ENCODE measurements at places on chromosomes 7 and 10.

DNA sequence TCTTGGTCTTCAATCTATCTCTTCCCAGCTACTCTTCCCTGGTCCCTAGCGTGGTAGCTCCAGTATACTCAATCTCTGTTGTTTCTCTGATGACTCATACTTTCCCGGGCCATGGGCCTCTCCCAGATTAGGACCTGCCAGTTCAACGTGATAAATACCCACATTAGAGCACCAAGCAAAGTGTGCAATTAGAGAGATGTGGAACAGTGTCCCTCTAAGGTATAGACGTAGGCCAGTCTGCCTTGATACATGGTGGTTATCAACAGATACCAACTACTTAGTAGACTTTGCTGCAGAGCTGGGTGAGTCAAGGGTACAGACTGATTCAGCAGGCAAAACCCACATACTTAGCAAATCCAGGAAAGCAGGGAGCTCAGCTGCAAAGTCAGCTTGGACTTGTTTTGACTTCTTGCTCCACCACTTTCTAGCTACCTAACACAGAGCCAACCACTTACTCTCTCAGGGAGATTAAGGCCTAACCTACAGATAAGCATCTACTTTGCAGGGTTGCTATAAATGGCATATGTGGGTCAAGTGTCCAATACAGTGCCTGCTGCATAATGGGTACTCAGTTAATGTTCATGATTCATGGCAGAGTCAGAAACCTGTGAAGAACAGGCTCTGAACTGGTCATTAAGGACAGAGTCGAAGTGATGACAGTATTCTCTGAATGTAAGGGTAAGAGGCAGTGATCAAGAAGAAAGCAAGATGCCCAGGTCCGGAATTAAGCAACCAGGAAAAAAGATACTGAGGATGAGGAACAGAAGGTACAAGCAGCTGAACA is 176.1 kb downstream of the CHN2 start:
- DNase-seq: no peak

GRCh38 chr10:51667678-51668335 is 31.6 kb downstream of the CSTF2T start:
- no peak for DNase-seq

- DNase-seq: no peak
Observed at GRCh38 chr10:22379059-22379458, 33.8 kb downstream of the SPAG6 start.

- DNase-seq: no peak
Observed at GRCh38 chr10:6384847-6385246, 182.1 kb downstream of the PFKFB3 start.

DNA sequence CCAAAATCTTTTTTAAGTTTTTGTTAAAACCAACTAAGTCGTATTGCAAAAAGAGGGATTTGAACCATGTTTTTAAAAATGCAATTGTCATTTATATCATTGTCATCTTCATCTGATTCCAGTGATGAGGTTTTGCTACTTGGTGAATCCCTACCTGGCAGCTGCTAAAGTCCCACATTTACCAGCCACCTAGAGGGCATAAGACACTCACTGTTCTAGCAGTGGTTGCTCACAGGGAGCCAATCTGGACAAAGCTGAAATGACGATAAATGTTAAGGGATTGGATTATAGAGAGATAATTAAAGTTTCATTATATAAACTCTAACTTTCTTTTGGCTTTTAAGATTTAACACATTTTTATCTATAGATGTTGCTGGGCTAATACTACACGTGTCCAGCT is 18.7 kb downstream of the KIFBP start:
- no peak for DNase-seq

GRCh38 chr7:4809666-4810065 is 34.2 kb downstream of the AP5Z1 start:
- no peak for DNase-seq

GRCh38 chr10:91487911-91488582 is 77.9 kb downstream of the HECTD2 start:
- no peak for DNase-seq

GRCh38 chr7:100781255-100781654 is 46.1 kb downstream of the EPHB4 start:
- DNase-seq: no peak

- no peak for DNase-seq
Observed at GRCh38 chr10:130387936-130388580, 251.9 kb downstream of the GLRX3 start.

DNA sequence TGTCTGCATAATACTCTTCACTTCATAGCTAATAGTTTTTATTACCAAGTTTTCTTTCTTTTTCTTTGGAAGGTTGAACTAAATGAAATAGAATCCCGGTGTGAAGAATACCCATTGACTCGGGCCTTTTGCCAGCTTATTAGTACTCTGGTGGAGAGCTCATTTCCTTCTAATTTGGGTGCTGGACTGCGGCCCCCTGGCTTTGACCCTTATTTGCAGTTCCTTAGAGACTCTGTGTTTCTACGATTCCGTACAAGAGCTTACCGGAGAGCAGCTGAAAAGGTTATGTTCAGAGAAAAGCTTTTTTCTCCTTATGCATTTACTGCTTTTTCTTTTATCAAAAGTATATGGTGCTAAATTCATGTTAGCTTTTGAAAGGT is 40.2 kb downstream of the NUP205 start:
- no peak for DNase-seq

DNA sequence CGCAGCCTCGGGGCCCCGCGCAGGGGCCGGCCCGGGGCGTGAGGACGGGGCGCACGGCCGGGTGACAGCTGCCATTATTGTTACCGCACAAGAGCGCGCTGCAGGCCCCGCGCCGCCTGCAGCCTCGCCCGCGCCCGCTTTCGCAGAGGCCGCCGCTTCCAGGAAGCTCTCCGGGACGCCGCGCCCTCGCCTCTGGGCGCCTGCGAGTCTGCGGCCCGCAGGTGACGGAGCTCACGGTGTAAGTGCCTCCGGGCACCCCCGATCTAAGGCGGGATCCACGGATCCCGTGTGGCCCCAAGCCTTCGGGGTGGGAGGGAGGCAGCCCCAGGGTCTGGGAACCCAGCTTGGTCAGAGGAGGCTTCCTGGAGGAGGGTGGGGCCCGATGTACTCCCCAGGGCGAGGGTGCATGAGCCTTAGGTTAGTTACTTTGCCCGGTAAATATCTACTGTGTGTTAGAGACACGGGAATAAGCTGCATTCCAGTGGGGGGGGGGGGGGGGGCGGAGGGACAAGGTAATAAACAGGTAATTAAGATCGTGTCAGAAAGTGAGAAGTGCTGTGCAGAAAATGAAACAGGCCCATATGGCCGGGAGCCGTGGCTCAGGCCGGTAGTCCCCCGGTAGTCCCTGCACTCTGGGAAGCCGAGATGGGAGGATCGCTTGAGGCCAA is 638 bp downstream of the IQCE start:
- peak; percentile 25 for DNase-seq

DNA sequence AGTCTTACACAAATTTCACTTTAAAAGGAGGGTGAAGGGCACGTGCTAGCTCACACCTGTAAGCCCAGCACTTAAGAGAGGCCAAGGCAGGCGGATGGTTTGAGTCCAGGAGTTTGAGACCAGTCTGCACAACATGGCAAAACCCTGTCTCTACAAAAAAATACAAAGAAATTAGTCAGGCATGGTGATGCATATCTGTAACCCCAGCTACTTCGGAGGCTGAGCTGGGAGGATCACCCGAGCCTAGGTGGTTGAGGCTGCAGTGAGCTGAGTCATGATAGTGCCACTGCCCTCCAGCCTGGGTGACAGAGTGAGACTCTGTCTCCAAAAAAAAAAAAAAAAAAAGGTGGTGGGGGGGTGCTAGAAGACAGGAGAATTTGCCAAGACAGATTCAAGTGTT is 237.3 kb upstream of the KLF14 start:
- no peak for DNase-seq

- no peak for DNase-seq
Observed at GRCh38 chr10:85100495-85100894, 772.1 kb downstream of the CCSER2 start.

- DNase-seq: no peak
Observed at GRCh38 chr10:100182281-100182680, 3.5 kb downstream of the ERLIN1 start.

GRCh38 chr10:15751046-15751445 is 31.3 kb upstream of the ITGA8 start:
- no peak for DNase-seq

DNA sequence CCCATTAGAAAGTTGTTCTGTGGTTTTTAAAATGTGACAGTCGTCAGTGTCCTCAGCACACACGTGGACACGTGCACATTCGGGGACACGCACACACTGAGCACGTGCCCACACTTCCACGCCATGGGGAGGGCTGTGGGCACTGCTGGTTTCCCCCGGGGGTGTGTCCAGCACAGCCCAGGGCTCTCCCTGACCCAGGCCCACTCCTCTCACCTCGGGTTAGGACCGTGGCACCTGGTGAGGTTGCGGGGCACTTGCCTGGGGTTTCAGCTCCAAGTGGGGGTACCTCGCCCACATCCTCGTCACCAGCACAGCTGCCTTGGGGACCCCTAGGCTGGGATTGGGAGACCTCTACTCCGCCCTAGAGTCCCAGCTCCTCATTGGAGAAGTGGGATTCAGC is 20.7 kb downstream of the GET4 start:
- no peak for DNase-seq

GRCh38 chr7:111256391-111256790 is 165.5 kb downstream of the LRRN3 start:
- no peak for DNase-seq

DNA sequence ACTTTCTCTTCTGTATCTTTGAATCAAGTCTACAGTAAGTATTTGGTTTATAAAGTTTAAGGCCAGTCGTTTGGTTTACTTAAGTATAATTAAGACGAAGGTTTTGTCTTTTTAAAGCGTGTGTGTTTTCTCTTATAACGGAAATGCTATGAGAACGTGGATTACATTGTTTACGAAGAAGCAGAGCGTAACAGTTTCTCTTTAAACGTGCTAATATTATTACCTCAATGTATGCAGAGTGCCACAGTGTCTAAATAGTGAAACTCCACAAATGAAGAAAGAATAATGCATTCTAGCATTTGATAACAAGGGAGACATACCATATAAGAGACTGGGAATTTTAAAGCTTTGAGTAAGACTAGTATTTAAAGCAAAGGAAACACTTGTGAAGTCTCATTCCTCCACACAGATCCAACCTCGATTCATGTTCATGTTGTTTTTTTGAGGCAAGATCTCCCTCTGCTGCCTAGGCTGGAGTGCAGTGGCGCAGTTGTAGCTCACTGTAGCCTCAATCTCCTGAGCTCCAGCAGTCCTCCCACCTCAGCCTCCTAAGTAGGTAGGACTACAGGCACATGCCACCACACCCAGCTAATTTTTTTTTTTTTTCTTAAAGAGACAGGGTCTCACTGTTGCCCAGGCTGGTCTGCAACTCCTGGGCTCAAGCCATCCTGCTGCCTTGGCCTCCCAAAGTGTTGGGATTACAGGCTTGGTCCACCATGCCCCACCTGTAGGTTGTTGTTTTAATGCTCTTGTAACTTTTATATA is 75.1 kb downstream of the ANKRD61 start:
- no peak for DNase-seq

GRCh38 chr7:97971990-97972943 is 17.7 kb downstream of the OCM2 start:
- peak; percentile 12 for DNase-seq

- peak; percentile 73 for DNase-seq
Observed at GRCh38 chr7:27745064-27745583, 5.2 kb downstream of the TAX1BP1 start.

GRCh38 chr7:329691-330281 is 39.8 kb downstream of the FOXL3 start:
- DNase-seq: no peak

DNA sequence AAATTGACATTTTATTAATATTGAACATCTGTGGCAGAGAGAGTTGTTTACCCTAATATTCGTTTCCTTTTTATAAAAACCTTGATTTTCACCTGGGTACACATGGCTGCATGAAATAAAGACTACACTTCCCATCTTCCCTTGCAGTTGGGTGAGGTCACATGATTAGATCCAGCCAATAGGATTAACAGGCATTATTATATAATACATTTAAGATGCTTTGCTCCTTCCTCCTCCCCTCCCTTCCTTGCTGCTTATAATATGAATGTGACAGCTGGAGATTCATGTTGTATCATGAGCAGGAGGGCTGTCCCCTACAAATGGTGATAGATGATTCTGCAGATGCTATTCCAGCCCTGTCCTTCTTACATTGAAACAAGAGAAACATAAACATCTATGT is 146.6 kb downstream of the SH2D4B start:
- DNase-seq: peak; percentile 16

- no peak for DNase-seq
Observed at GRCh38 chr10:21173802-21174714, 276.9 kb upstream of the NEBL start.

DNA sequence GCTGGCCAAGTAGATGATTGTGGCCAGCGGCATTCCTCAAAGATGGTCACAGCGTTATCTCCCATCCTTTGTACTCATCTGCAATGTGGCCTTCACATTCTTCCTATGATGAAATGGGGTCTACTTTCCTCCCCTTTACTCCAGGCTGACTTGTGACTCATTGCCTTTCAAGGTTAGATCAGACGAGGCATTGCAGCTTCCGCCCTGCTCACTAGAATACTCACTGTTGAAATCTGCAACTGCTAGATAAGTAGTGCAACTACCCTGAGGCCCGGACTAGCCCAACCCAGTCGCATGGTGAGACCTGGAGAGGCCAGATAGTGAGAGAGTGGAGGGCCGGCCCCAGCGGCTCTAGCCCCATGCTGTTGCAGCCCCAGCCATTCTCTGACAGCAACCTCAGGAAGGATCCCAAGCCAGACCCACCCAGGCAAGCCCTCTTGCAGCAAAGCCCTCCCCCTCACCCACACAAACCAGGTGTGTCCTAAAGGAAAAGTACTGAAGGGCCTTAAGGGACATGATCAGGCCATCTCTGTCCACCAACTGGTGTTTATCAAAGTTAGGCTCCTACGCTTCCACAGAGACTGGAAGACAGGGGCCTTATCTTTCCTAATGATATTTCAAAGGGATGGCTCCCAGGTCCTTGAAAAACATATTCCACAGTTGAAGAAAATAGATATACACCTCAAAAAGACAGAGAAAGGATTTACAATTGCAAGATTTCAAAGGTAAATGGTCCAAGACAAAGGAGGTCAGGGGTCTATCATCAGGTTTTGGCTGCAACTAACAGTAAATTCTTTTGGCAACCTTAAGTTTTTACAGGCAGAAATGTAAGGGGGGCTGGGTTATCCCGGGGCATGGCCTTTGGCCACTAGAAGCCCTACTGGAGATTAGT is 107.2 kb upstream of the TRIM24 start:
- no peak for DNase-seq

GRCh38 chr10:75294866-75295701 is 59.3 kb upstream of the COMTD1 start:
- DNase-seq: peak; percentile 82

- DNase-seq: no peak
Observed at GRCh38 chr7:36599645-36600313, 124.5 kb downstream of the AOAH start.

DNA sequence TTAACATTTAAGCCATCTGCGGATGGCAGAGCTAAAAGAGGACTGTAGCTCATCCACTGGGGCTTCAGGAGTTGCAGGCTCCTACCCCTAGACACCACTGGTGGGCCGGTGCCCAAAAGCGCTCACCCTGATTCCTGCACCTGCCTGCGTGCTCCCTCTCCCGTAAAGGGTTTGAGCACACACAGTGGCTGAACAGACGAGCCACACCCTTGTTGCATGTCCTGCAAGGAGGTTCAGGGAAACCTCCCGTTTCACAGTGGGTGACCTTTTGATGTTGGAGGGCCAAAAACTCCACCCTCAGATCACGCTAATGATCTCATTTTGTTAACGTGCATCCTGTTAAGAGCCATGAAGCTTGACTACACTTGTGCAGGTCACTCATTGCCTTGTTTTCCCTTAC is 37.9 kb downstream of the SYPL1 start:
- DNase-seq: no peak

- no peak for DNase-seq
Observed at GRCh38 chr7:50273870-50274269, 30.6 kb upstream of the IKZF1 start.
